Activated CD4-positive, CD25-positive, alpha-beta regulatory T cell (primary cell): ENCODE measurements at places on chromosomes 5 and 9.

- no peak for DNase-seq
Measured at GRCh38 chr5:64680289-64680688, 10.0 kb upstream of the SHISAL2B start.

DNA sequence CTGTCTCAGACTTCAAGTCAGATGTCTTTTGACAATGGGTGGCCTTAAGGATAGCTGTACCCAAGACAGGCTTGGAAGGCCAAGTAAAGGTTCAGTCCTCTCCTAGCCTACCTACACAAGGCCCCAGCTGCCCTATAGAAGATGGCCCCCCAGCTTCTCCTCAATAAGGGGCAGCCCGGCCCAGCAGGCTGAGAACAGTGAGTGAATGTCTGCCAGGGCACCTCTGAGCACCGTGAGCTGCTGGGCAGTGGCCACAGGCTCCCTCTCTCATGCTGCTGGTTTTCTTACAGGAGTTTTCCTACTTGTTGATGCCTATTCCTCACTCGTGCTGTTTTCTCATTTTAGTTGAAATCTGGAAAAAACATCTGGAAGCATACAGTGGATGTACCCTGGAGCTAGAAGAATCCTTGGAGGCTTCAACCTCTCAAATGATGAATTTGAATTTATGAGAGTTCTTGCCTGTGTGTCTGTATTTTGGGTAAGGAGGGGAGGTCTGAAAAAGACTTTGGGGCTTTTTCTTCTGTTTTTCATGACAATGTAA is 40.1 kb downstream of the SECISBP2 start:
- no peak for DNase-seq

- DNase-seq, result no peak
Measured at GRCh38 chr9:20611691-20612287, 10.5 kb downstream of the MLLT3 start.

GRCh38 chr9:16679327-16679821 is 191.1 kb downstream of the BNC2 start:
- DNase-seq, result no peak

GRCh38 chr9:18910916-18911315 is 122.1 kb downstream of the SAXO1 start:
- no peak for DNase-seq
